ENCODE measurements at places on chromosomes 16 and 17. TPM values are rescaled to one million over a fixed set of nuclear protein-coding genes. Genes with fewer than 3 reads are reported as not detected.

OR3A3 gene
- not detected for polyA plus RNA-seq

HIGD1B gene
- polyA plus RNA-seq: 1.2 TPM

MRPL58 gene
- 29.5 TPM for polyA plus RNA-seq

MRPL28 gene
- 82.5 TPM for polyA plus RNA-seq

NARF gene
- 69.5 TPM for polyA plus RNA-seq

FOXJ1 gene
- 26.8 TPM for polyA plus RNA-seq

TMEM204 gene
- polyA plus RNA-seq: 14.7 TPM

KSR1 gene
- 33.9 TPM for polyA plus RNA-seq

PRAC2 gene
- not detected for polyA plus RNA-seq

FBXO39 gene
- polyA plus RNA-seq: 0.20 TPM

FAM20A gene
- polyA plus RNA-seq: 12.4 TPM

CCDC200 gene
- polyA plus RNA-seq: 4.9 TPM

MRM1 gene
- 2.1 TPM for polyA plus RNA-seq

RAB34 gene
- polyA plus RNA-seq: 187 TPM

TBC1D28 gene
- polyA plus RNA-seq: not detected

RANGRF gene
- 25.0 TPM for polyA plus RNA-seq

CPHXL2 gene
- 0.19 TPM for polyA plus RNA-seq
